Fibroblast of the aortic adventitia (primary cell): ENCODE measurements at places on chromosomes 11 and 22. TPM values are rescaled to one million over a fixed set of nuclear protein-coding genes. Genes with fewer than 3 reads are reported as not detected.

OR51E2 gene
- not detected in 2 replicates for total RNA-seq

MYO7A gene
- total RNA-seq, result 0.33 and 0.45 TPM in 2 replicates

LRRN4CL gene
- 39.0 and 62.0 TPM in 2 replicates for total RNA-seq

GVQW3 gene
- 2.0 and 4.2 TPM in 2 replicates for total RNA-seq

KRTAP5-8 gene
- not detected in 2 replicates for total RNA-seq

CCDC116 gene
- total RNA-seq, result 0.18 and 0.25 TPM in 2 replicates

SMC1B gene
- total RNA-seq, result 0.08 and 0.09 TPM in 2 replicates

PRG3 gene
- not detected in 2 replicates for total RNA-seq

RAB3IL1 gene
- total RNA-seq, result 17.1 and 50.7 TPM in 2 replicates

IFITM1 gene
- 20.9 and 24.2 TPM in 2 replicates for total RNA-seq

GSTT2B gene
- total RNA-seq, result 4.9 and 9.0 TPM in 2 replicates

BDNF gene
- 2.0 and 8.1 TPM in 2 replicates for total RNA-seq

MS4A15 gene
- total RNA-seq, result not detected in 2 replicates

SLC6A5 gene
- total RNA-seq, result not detected in 2 replicates

NNMT gene
- 178 and 2,246 TPM in 2 replicates for total RNA-seq

ACCS gene
- total RNA-seq, result 10.8 and 39.4 TPM in 2 replicates

SULT4A1 gene
- 0.49 TPM in 1 of 2 replicates, not detected in the other for total RNA-seq

OLFML1 gene
- total RNA-seq, result 27.1 and 75.0 TPM in 2 replicates

CREB3L1 gene
- 31.6 and 37.5 TPM in 2 replicates for total RNA-seq

PRSS23 gene
- total RNA-seq, result 132 and 410 TPM in 2 replicates

CSRP3 gene
- 0.27 TPM in 1 of 2 replicates, not detected in the other for total RNA-seq

BTG4 gene
- 0.36 TPM in 1 of 2 replicates, not detected in the other for total RNA-seq

OR51A7 gene
- total RNA-seq, result not detected in 2 replicates

PIK3C2A gene
- 41.0 and 60.0 TPM in 2 replicates for total RNA-seq

WBP2NL gene
- 0.18 and 1.6 TPM in 2 replicates for total RNA-seq

C1QTNF4 gene
- not detected in 2 replicates for total RNA-seq

SHANK3 gene
- total RNA-seq, result 0.90 and 0.98 TPM in 2 replicates

TRIM29 gene
- not detected in 2 replicates for total RNA-seq

CBX7 gene
- 8.0 and 30.3 TPM in 2 replicates for total RNA-seq

TSSK2 gene
- total RNA-seq, result not detected in 2 replicates

SUSD2 gene
- total RNA-seq, result 0.99 and 5.6 TPM in 2 replicates

MAP6 gene
- total RNA-seq, result 3.4 and 10.0 TPM in 2 replicates

UPK2 gene
- total RNA-seq, result not detected in 2 replicates

ENTHD1 gene
- total RNA-seq, result not detected in 2 replicates

GDPD5 gene
- total RNA-seq, result 5.3 and 12.4 TPM in 2 replicates

BCR gene
- total RNA-seq, result 37.3 and 94.3 TPM in 2 replicates

KCTD14 gene
- 0.45 TPM in 1 of 2 replicates, not detected in the other for total RNA-seq

C11orf42 gene
- not detected in 2 replicates for total RNA-seq

SCN4B gene
- under 0.01 and 0.25 TPM in 2 replicates for total RNA-seq

UPB1 gene
- 0.90 TPM in 1 of 2 replicates, not detected in the other for total RNA-seq

BARX2 gene
- total RNA-seq, result not detected in 2 replicates

DRICH1 gene
- total RNA-seq, result 0.09 TPM in 1 of 2 replicates, not detected in the other

OR2AT4 gene
- under 0.01 TPM in 1 of 2 replicates, not detected in the other for total RNA-seq
